ENCODE measurements at places on chromosomes 12 and 14.

- no peak for DNase-seq
Observed at GRCh38 chr12:70875628-70876027, 44.9 kb downstream of the PTPRR start.

- peak; percentile 16 for DNase-seq
Observed at GRCh38 chr14:61662437-61663311, 32.6 kb upstream of the HIF1A start.

- DNase-seq, result no peak
Observed at GRCh38 chr12:50458606-50459005, 46.2 kb upstream of the DIP2B start.

- DNase-seq, result no peak
Observed at GRCh38 chr14:63134801-63135200, 69.4 kb upstream of the RHOJ start.

DNA sequence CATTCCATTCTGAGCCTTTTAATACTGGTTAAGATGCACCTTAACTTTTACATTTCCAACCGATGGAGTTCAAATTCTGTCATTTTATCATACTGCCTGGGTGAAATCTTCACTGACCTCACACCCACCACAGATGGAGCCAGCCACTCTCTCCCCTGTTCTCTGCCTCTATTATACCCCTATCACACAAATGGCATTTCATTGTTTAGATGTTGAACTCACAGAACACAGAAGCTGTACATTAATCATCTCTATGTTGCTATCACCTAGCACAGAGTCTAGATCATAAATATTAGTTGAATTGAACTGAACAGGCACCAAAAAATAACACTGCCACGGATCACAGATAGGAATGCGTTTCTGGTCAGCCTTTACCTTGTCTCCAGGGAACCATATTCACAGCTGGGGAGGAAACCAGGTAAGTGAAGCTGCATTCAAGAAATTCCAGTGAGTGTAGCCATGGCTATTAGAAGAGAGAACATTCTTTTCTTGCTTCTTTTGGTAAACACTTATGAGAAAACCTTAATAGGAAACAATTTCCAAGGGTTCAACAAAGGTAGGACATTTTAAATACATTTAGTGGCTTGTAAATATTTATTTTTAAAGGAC, 194.9 kb upstream of the RMST start:
- DNase-seq, result no peak

- no peak for DNase-seq
Observed at GRCh38 chr14:67875175-67876006, 55.8 kb downstream of the RAD51B start.

- DNase-seq, result no peak
Observed at GRCh38 chr14:100582496-100583165, 4.6 kb downstream of the BEGAIN start.

DNA sequence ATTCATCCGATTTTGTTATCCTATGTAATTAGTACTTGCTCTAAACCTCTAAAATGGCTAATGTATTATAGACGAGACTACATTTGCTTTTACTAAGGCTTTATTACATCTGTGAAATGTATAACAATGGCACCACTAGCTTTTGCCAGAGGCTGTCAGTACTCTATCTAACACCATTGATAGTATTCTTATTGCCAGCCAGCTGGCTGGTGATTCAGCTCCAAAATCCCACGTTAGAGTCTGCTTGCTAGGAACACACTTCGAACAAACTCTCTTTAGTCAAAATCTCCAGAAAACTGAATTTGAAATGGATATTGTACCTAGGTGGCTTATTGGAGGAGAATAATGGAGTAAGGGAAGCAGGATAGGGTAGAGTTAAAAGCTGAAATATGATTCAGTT, 839.2 kb downstream of the SLC6A15 start:
- DNase-seq, result no peak

GRCh38 chr12:11652351-11653040, 3.0 kb downstream of the ETV6 start:
- DNase-seq, result no peak

- DNase-seq, result no peak
Observed at GRCh38 chr12:23376238-23376637, 573.2 kb downstream of the SOX5 start.

GRCh38 chr12:12511895-12512711, 50.6 kb downstream of the DUSP16 start:
- no peak for DNase-seq

DNA sequence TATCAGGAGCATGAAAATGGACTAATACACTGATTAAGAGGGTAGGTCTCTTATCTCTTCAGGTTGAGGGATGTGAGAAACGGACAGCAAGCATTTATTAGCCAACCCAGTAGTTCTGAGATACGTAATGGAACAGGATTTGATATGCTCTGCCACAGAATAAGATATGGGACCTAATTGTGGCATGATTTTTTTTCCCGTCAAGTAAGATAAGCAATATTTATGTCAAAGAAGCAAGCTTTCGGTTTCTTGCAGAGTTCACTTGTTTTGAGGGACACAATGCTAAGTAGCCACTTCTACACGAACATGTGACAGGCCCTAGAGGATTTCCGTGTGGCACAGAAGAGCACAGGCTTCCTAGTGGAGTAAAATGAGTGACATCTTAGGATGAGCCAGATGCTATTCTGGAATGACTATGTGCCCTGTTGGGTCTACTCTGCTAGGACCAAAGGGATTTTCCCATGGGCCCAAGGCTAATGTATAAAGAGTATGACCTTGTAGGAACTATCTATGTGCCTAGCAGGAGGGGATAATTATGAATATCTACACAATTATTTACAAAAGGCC, 57.9 kb downstream of the SLC38A1 start:
- no peak for DNase-seq

DNA sequence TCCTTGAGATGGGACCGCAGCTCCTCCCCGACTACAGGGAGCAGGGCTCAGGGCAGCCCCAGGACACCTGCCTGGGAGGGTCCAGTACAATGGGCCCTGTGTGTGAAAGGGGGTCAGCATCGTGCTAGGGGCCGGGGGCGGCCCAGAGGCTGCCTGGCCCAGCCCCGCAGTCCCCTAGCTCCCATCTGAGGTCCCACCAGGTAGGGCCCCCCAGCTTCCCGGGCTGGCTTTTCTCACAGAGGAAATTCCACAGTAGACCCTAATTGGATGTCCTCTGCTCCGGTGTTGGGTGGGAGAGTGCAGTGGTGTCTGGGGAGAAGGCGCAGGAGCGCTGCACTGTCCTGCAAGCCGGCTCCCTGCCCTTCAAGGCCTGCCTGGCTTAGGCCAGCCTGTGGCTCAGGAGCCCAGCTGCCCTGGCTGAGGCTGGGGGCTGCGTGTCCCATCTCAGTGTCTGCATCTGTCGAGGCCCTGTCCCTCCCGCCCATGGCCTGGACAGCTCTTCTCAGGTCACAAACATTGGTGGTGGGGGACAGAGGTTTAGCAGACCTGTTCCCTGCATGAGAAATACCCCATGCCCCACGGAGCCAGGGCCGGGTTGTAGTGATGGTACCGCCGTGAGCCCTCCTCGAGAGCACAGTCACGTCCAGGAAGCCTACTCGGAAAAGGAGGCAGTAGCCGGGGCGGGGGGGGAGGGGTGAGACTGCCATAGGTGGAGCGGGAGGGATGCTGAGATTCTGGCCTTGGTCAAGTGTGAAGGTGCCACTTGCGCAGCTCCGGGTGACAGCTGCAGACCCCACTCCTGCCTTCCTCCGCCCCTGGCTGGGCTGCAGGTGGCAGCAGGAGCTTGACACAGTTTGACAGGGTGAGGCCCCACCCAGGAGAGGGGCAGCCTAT, 11.6 kb downstream of the HIP1R start:
- no peak for DNase-seq

DNA sequence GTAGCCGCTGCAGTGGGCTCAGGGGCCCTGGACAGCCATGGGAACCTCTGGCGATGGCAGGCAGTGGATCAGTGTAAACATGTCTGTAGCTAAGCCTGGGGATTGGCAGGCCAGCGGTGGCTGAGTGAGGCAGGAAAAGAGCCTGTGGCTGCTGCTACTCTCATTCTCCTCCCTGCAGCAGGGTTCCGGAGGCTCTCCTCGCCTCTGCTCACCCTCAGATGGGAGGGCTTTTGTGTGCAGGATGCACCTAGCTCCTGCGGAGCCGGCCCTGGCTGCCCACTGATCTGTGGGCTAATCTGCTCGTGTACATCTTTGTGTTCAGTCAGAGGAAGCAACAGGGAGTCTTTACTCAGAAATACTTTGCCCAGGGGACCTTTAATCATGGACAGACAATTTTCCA, 59.5 kb downstream of the GALNT8 start:
- no peak for DNase-seq

GRCh38 chr12:20196767-20197166, 171.6 kb upstream of the PDE3A start:
- DNase-seq, result no peak

GRCh38 chr12:6372403-6373003, 2.9 kb downstream of the SCNN1A start:
- DNase-seq, result peak; percentile 83

- peak; percentile 16 for DNase-seq
Observed at GRCh38 chr14:89576145-89576927, 159.3 kb upstream of the FOXN3 start.

GRCh38 chr12:46487567-46488131, 115.1 kb upstream of the SLC38A2 start:
- DNase-seq, result no peak

DNA sequence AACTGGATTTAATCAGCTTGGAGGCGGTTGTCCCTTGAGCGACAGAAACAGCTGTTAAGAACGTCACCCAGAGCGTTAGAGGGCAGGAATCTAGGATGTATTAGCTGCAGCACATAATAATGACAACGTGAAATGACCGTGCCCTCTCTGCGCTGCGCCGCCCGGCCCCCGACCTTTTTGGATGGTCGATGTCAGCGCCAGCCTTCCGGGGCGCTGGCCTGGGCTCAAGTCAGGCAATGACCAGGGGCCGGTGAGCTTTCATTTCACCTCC, 427 bp upstream of the TMEM120B start:
- peak; percentile 28 for DNase-seq

DNA sequence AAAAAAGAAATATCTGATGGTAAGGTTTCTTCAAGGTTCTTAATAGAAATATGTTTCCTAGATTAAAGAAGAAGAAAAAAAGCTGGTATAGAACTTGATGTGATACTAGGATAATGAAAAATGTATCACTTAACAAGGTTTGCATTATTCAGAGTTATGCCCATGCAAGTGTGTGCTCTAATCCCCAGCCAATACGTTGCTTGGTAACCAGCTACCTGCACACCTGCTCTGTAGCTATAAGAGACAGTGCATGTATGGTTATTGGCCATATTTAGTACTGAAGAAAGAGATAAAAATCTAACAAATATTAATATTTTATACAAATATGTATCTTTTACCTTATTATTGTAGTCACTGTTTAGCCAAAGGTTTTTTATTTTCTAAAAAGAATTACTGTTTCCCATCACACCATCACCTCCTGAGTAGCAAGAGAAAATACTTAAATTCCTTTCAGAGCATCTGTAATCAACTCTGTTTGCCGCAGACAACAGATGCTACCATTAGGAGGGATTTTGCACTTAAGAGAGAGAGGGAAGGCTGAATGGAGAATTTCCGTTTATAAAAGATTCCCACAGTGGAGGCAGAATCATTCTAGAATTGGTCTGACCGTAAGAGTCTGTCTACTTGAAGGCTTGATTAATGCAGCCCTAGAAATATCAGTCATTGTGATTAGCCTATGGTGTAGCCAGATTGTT, 115.6 kb downstream of the NEDD1 start:
- DNase-seq, result peak; percentile 6

DNA sequence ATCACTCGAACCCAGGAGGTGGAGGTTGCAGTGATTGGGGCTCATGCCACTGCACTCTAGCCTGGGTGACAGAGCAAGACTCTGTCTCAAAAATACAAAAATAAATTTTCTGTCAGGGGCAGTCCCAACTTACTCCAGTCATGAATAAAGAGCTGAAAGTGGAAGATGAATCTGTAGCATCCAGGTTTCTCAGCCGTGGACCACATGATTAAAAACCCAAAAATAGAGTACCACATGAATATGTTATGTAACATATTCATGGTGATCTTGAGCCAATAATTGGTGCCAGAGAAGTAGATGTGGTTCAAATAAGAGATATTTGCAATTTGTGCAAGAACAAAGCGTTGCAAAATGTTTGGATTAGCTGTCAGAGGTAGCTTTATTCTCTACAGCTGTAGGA, 23.1 kb downstream of the SPIC start:
- no peak for DNase-seq

DNA sequence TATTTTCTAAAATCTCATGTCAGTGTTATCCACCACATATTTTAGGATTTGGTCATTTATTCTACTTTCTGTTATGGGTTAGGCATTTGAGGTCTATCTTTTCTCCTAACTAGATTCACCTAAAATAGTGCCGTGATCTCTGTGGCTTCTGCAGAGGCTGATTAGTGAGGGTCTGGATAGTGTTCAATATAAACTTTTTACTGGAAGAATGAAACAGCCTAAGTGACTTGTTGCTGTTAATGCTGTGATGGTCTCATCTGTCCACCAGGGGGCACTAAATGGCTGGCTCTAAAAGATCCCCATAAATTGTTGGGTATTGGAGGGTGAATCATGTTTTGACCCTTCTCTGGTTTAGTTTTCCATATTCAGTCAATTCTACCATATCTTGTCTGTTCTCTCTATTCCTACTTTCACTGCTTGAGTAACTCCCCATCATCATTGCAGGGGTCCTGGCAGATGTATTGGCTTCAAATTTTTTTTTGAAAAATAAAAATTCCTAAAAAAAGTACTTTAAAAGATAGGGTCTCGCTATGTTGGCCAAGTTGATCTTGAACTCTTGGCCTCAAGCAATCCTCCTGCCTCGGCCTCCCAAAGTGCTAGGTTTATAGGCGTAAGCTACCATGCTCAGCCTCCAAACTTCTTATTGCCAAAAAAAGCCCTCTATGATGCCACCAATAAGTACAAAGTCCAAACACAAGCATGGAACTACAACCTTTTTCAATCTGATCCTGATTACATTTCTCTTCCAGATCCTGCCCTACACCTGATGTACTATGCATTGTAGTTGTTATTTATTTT, 6.9 kb downstream of the PABPN1 start:
- no peak for DNase-seq

- DNase-seq, result no peak
Observed at GRCh38 chr12:58893495-58893894, 26.8 kb downstream of the LRIG3 start.

DNA sequence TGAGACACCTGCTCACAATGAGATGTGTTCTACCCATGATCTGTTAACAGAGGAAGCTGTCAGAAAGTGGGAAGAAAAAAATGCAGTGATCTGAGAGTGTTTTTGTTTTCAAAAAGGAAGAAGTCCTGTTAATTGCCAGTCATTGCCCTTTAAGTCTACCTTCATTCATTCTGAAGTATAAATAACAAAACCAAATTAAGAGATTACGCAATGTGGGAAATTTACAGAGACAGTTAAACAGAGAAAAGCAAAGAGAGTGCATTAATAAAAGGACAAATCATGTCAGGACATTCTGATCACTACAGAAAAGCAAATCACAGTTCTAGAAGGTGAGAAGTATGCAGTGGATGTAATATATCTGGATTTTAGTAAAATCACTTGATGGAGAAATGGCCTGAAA, 154.2 kb downstream of the NRXN3 start:
- no peak for DNase-seq

DNA sequence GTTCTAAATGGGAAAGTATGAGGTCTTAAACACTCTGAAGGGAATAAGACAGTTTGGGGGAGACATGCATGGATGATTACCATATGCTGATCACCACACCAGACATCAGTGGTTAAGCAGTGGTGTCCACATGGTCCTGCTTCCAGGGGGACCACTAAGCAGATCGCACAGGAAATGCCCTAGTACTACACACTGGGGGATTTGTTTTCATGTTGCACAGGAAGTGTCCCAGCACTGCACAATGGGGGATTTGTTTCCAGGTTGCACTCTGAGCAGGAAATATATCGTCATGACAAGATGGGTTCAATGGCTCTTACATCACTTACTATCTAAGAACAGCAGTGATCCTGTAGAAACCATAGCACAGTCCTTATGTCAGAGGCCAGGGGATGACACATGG, 245.5 kb downstream of the BCL11B start:
- no peak for DNase-seq

Measured in NCI-H510A (cell line).